ENCODE measurements at places on chromosomes 5 and 9. TPM values are rescaled to one million over a fixed set of nuclear protein-coding genes. Genes with fewer than 3 reads are reported as not detected.

Gene SVEP1
- under 0.01 TPM for total RNA-seq

Gene LIX1
- total RNA-seq: not detected

Gene IL3
- not detected for total RNA-seq

Gene PDCD1LG2
- 7.8 TPM for total RNA-seq

Gene ZNF879
- total RNA-seq: 5.5 TPM

Gene AMBP
- not detected for total RNA-seq

Gene CEL
- 0.34 TPM for total RNA-seq

Gene SPATA9
- not detected for total RNA-seq

Gene SPINK6
- total RNA-seq: not detected

Gene TEX48
- total RNA-seq: not detected

Gene DDX4
- total RNA-seq: under 0.01 TPM

All from nasal cavity respiratory epithelium epithelial cell of viscerocranial mucosa (primary cell).